Activated CD4-positive, CD25-positive, alpha-beta regulatory T cell treated with anti-CD3 and anti-CD28 coated beads, Interleukin-2, amount 50 U/mL, for 72 hours (primary cell): ENCODE measurements at places on chromosomes 4 and X.

GRCh38 chr4:43496602-43497001 is 604.1 kb downstream of the GRXCR1 start:
- no peak for DNase-seq

DNA sequence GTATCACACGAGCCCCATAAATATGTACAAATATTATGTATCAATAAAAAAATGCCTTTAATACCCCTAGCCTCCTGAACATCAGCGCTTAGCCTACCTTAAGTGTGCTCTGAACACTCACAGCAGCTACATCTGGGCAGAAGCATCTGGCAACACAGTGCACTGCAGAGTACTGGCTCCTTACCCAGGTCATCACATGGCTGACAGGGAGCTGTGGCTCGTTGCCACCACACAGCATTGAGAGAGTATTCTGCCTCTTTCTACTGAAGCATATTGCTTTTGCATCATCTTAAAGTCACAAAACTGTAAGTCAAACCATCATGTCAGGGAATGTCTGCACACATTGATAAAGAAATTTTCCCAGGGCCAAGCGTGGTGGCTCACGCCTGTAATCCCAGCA is 55.2 kb downstream of the TRIML1 start:
- DNase-seq = no peak

DNA sequence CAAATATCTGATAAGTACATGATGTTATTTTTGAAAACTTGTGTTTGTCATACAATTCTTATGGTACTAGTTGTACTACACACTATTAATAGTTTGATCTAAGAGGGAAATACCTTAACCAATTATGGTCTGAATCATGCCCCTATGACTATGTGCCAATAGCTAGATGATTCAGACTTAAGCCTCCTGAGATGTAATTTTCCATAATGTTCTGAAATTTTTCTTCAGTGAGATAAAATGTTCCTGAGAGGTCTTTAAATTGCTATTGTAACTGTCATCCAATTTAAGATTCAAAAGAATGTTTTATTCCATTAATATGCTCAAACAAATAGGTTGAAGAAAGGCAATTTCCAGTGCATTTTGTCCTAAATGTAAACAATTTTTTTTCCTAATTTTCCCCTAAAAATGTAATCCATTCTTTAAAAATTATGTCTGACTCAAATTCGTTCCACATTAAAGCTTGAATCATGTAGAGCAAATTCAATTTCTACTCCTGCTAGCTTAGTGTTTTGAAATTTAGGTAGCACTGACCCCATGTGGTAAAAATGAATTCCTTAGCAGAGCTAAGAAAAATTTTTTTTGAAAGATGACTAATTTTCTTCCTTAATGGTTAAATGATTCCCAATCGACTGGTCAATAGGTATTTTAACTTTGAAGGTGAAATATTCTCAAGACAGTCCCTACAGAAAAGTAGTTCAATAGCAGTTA is 49.1 kb downstream of the APOOL start:
- DNase-seq = no peak

DNA sequence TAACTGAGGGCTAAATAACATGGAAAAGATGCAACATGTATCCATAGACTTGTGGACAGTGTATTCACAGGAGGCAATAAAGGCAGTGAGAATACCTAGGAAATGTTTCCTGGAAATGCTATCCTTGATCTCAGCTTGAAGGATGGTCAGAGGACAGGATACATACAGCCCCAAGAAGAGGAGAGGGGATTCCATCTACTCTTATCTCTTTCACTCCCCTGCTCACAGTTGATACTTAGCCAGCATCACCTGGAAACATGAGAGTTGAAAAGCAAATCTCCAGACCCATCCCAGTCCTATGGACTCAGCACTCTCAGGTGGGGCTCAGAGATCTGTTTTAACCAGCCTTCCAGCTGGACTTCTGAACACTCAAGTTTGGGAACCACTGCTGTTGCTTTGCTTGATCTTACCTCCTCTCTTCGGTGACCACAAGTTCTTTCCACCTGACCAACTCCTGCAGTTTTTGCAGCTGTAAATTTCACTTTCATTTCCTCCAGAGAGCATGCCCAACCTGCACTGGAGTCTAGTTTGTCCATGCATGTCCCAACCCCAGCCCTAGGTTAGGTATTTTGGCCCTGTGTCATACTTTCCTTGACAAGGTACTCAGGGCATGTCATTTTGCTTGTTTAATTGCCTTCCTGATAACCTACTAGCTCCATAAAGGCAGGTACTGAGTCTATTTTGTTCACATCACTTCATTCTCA is 10.4 kb downstream of the RELL1 start:
- DNase-seq = no peak

DNA sequence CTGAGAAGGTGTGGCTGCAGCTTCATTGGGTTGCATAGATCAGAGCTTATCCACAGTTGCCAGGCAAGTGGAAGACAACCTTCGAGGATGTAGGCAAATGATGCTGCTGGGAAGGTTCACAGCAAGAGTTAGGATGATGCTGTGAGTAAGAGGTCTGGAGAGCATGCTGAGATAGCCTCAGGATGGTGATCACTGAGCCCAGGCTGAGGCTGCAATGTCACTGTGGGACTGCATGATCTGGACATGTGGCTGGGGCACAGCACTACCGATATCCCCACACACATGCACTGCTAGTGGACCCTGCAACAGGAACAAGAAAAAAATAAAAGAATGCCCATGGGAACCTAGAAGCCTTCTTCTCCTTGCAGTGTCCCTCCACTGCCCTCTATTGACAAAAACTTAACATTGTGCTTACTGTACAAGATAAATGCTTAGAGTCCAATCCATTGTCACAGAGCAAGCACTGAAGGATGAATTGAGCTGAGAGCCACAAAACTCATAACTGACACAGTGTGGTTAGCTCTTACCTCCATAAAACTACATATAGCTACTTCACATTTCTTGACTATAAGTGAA is 105.6 kb downstream of the CNKSR2 start:
- DNase-seq = no peak

DNA sequence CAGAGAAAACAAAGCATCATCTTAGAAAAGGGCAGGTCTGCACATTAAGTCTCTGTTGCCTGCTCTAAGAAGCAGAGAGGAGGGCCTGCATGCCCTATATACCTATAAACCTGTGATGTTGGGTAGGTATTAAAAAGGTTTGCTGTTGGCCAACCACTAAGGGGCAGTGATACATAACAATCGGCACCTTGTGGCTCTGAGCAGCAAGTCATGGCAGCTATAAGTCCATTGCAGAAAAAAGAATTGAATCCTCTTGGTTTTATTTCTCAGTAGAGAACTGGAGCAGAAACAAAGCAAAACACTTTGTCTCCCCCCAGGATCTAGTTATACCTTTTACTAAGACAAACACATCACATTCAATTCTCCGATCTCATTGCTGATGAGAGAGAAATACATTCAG is 1364.4 kb downstream of the STIM2 start:
- no peak for DNase-seq

DNA sequence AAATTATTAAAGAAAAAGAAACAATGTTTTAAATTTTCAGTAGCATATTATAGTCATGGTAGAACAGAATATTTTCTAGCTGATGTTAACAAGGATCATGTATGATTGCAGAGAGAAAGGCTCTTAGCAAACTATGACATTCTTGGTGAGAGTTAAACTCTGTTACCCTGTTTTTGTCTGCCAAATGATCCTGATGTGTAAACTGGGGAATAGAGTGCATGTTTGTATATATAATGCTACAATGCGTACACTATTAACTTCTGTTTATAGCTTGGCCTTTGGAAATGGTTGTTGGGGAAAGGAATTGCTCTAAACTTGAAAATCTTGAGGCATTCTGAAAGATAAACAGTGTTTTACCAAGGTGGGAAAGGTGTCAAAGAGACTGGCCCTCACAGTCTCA is 292.7 kb downstream of the ARHGAP24 start:
- DNase-seq = no peak

- DNase-seq = no peak
Measured at GRCh38 chr4:80096175-80096850, 23.3 kb upstream of the ANTXR2 start.

DNA sequence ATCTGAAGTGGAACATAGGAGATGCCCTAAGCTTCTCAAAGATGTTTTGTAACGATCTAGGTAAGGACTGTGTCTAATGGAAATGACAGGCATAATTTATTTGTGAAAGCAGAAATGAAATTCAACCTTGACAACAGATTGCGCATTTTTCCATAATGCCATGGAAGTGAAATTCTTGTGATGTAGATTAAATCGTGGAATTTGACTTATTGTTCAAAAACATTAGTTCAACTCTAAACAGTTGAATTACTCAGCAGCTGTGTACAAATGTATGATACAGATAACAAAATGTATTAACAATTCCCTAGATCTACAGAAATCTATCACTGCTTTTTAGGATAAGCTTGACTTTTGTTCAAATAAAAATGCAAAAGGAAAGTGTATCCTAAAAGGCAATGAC is 44.4 kb downstream of the VCX2 start:
- no peak for DNase-seq

- DNase-seq = no peak
Measured at GRCh38 chr4:113561092-113561491, 200.4 kb downstream of the CAMK2D start.
